ENCODE measurements at places on chromosomes 13 and 19.

DNA sequence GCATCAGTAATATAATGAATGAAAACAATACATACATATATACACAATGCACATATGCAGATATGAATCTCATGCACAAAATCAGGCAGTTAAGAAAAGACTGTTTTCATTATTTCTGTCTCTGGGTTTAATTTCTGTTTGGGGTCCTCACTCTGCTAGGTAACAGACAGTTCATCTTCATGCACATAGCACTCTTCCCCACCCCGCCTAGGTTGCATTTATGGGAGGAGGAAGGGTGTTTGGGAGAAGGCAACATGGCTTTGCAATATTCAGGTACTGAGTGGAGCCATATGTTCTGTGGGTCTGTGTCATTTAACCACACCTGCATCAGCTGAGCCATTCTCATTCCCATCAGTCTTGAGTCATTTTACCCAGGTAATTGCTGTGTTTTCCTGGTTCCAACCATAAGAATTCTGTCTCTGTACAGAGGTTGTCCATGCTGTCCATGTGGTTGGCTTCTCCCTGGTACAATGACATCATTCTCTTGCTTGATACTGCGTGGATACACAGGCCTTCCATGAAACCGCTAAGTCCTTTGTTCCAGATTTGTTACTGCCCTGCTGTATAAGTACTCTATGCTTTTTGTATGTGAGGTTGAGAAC lies 45.3 kb downstream of the RFC3 start:
- no peak for DNase-seq

DNA sequence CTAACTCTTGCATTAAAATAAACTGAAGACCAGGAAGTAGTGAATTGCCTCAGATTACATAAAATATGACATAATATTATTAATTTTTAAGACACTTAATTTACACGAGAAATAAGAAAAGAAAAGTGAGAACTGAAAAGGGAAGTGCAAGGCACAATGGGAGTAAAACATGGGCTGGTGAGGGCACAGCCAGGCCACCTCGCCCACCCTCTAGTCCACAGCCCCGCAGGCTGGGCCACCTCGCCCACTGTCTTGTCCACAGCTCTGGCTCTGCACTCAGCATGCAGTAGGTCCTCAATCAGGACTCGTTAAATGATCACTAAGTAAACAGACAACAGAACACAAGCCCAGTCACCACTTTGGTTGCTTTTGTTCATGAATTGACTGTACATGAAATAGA lies 67.8 kb upstream of the ARHGEF7 start:
- no peak for DNase-seq

DNA sequence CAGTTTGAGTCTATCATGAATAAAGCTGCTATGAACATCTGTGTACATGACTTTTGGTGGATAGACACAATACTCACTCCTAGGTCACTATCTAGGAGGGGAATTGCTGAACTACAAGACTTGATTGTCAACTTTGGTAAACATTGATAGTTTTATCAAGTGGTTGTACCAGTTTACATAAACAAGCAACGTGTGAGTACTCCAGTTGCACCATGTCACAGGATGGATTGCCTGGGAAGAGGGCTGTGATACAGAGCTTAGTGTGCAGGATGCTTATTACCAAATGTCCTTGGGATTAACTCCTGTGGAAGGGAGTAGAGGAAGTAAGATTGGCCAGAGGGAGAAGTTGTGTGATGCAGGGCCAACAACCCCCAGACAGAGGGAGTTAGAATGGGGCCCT lies 37.7 kb downstream of the RAP2A start:
- DNase-seq, result no peak

- DNase-seq, result no peak
Observed at GRCh38 chr19:39736088-39736487, 1.7 kb downstream of the CLC start.

GRCh38 chr13:23039266-23039935 lies 141.4 kb upstream of the SGCG start:
- DNase-seq, result no peak

GRCh38 chr13:112879283-112879833 lies 89.7 kb upstream of the MCF2L start:
- peak; percentile 20 for DNase-seq

DNA sequence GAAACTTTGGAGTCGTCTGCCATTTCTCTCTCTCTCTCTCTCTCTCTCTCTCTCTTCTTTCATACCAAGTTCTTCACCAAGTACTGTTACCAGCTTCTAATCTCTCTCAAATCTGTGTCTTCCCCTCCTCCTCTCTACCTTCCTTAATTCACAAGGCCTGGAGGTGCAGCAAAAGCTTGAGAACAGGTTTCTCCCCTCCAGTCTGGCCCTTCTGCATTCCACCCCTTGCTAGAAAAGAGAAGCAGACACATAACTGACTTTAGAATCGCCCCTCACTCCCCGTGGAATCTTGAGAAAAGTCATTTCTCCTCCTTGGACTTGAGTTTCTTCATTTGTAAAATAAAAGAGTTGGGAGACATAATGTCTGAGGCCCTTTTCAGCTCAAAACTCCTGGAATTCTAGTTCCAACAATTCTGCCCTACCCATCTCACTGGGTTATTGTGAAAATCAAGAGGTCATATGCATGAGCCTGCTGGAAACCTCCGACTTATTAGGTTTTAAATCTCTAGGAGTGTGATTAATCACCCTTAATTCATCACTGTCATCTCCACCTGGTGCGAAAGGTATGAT lies 20.4 kb downstream of the AMER2 start:
- DNase-seq, result no peak

DNA sequence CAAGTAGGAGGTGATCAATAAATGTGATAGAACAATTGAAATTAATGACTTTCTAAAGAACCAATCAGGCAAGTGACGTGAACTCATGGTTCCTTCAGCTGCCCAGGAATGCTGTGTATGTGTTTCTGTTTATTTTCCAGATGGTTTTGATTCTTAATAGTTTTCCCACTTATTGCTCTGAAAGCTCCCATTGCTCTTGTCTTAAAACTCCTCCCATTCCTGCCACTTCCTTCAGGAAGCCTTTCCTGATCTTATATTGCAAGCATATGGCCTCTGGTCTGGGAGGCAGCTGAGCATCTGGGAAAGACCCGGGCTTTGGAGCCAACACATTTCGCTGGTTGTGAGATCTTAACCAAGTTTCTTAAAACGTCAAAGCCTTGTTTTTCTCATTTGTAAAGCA lies 17.1 kb upstream of the LATS2 start:
- DNase-seq, result peak; percentile 89

DNA sequence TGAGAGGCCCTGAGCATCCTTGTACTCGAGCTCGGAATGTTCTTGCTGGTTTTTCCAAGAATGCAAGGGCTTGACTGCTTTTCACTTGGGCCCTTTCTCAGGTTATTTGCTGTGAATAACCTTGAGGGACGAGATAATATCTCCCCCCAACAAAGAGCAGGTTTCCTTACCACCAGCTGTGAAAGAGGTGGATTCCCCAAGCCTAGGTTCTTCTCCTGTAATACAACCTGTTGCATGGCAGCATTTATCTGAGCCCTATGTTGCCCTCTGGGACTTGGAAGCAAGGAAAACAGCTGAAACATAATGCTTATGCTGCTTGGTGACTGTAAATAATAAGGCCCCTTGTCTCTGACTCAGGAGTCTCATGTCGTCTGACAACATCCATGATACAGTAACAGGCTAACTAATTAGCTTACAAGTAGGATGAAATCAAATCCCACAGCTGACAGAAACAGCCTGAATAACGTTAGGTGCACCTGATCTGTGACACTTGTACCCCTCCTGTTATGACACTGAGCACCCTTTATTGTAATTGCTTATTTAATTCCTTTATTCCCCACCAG lies 43.6 kb upstream of the RCBTB2 start:
- DNase-seq, result no peak

DNA sequence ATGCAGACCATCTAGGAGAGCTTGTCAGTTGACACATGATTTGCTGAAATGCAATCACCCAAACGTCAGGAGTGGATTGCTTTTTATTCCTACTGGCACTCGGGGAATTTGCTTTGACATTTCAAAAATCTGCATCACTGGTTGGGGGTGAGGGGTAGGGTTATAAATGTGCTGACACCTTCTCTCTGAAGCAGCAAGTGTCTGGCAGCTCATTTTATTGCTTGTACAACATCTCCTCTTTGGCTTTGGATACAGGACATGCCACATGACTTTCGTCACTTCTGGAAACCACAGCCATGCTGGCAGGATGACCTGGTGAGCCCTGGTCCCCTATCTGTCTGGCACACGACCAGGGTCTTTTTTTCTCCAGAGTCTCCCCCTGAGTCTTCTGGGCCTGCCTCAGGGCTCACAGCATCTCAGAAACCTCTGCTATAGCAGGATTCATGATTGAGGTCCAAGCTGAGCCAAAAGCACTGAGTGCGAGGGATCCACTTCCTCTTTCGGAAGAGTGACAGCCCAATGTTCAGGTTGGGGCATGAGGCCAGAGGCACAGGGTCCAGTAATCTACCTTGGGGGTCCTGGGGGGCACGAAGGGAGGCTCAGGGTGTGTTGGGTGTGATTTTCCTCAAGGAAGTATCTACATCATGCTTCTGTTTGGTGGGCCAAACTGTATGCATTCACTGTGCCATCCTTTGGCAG lies 60.1 kb downstream of the HSPH1 start:
- peak; percentile 35 for DNase-seq

DNA sequence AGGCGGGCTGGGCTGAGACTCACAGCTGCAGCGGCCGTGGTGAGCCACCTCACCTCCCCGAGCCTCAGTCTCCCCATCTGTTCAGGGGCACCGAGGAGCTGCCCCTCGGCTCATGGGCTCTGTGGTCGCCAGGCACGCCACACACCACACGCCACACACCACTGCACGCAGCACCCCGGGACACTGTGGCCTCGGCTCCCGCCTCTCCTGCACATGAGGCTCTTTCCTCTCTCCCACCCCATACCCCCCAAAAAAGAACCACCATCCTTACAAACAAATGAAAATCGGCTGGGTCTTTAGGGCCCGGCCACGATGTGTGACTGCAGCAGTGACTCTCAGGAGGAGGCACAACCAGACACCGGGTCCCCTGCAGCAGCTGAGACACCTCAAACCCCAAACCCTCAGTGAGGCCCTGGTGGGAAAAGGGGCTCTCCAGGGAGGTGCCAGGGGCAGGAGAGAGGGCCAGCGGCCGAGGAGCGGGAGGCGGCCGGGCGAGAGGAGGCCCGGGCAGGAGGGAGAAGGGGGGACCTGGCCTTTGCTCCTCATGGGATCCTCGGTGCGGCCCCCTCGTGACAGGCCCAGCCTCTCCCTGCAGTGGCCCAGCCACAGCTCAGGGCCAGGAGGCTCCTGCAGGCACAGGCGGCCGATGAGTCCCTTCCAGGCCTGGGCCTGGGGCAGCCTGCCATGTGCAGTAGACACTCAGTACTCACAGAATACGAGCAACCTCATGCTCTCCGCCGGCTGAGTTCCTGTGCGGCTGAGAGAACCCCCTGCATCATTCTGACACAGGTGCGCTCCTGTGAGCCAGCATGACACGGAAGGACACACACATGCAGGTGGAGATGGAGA lies 66.3 kb downstream of the RASA3 start:
- no peak for DNase-seq

DNA sequence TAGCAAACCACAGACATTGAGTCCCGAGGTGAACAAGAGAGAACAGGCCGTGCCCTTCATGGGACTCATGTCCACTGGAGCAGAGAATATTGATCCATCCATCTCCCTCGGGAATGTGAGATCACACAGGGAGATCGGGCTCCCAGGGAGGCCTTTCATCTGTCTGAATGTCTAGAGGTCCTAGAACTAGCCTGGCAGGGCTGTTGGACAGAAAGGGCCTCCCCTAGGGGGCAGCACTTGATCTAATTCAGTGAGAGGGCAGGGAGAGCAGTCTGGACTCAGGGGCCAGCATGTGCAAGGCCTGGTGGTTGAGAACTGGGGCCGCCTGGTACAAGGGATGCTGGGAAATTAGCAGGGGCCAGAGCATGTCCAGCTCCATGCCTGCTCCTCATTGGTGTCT lies 4.3 kb downstream of the RUVBL2 start:
- peak; percentile 49 for DNase-seq

- no peak for DNase-seq
Observed at GRCh38 chr19:11504502-11505031, 1.1 kb downstream of the ZNF653 start.

Data from AG10803 (cell line).